ENCODE measurements at places on chromosomes 2 and 18.

DNA sequence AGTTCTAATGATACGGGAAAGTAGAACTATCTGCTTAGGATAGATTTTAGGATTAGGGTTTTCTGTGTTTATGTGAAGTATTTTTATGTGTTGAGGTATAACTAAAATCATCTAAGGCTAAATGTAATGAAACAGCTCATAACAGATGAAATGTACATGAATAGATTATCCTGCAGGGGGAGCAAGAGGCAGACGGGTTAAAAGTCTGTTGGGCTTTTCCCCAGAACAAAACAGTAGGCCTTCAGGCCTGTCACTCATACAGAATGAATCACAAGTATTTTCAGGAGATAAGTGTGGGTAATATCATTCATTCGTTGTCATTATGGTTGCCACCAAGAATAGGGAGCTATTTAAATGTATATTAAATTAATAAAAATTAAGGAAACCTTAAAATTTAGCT is 107.9 kb upstream of the IL1R2 start:
- peak; percentile 27 for DNase-seq

GRCh38 chr2:153780241-153780640 is 91.5 kb upstream of the GALNT13 start:
- no peak for DNase-seq

GRCh38 chr18:12442946-12443345 is 35.2 kb downstream of the PRELID3A start:
- no peak for DNase-seq

- no peak for DNase-seq
Observed at GRCh38 chr2:85741833-85742455, 11.8 kb upstream of the ATOH8 start.

- DNase-seq, result no peak
Observed at GRCh38 chr18:65587491-65587890, 163.3 kb upstream of the CDH7 start.

- DNase-seq, result no peak
Observed at GRCh38 chr18:59646963-59647307, 50.3 kb downstream of the CCBE1 start.

- DNase-seq, result no peak
Observed at GRCh38 chr2:62209427-62209991, 13.6 kb downstream of the B3GNT2 start.

- DNase-seq, result no peak
Observed at GRCh38 chr18:7062236-7062635, 55.4 kb downstream of the LAMA1 start.

DNA sequence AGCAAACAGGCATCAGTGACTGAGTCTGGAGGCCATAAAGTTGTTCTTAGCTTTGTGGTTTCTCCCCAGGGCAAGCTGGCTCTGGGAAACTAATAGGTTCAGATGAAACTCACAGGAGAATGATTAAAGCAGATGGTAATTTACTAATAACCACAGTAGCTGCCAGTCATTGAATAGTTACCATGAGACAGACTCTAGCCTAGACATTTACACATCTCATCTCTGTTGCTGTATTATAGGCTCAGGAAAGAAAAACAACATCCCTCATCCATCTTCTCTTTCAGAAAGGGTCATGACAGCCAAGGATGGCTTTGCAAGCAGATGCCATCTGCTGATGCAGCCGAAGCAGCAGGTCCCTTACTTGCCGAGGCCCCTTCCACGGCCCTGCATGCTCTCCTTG is 314.0 kb upstream of the ID2 start:
- no peak for DNase-seq

DNA sequence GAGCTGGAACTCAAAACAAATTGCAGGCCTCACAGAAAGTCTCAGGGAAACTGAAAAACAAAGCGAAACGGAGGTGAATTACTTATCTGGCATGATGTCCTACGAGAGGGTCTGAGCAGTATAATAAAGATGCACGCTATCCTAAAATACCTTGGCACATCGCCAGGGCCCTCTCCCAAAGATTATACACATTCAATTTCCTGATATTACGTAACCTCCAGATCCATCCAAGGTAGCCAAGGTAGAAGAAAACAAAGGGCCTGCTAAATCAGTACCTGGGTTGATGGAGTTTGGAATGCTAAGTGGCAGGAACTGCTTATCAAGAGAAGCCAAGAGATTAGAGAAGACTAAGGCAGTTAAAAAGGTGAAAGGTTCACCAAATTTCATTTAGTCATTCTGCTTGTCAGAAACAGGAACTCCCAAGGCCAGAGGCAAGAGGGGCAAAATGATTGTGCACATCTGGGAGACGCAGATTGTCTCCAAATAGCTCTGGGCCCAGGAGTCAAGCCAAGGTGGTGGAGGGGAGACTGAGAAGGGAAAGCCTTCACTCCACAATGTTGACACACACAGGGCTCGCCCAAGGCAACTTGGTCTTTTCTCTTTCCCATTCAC is 236.8 kb upstream of the ATP5MC3 start:
- no peak for DNase-seq

- DNase-seq, result no peak
Observed at GRCh38 chr2:239371726-239372686, 28.8 kb downstream of the HDAC4 start.

DNA sequence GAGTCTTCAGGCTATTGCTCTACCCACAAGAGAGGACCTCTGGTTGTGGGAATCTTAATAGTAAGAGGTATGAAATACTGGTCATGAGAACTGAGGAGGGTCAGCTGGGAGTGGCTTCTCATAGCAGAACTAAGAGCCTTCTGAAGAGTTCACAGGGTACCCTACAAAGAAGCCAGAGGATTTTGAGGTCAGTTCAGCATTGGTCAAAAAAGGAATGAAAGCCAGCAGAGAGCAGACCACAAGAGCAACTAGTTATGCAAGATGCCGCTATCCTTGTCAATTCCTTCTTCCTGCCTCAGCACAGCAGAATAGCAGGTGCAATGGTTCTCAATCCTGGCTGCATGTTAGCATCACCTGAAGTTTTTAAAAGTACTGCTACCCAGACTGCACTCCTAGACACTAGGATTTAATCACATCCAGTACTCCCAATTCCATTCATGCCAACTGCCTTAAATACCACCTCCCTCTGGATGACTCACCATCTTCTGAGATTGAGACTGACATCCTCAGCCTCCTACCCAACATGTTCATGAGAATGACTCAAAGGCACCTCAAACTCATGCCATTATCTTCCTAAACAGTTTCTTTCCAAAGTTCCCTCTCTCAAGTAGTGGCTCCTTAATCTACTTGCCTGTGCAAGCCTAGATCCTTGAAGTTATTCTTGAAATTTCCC is 81.0 kb upstream of the RBMS1 start:
- DNase-seq, result no peak

DNA sequence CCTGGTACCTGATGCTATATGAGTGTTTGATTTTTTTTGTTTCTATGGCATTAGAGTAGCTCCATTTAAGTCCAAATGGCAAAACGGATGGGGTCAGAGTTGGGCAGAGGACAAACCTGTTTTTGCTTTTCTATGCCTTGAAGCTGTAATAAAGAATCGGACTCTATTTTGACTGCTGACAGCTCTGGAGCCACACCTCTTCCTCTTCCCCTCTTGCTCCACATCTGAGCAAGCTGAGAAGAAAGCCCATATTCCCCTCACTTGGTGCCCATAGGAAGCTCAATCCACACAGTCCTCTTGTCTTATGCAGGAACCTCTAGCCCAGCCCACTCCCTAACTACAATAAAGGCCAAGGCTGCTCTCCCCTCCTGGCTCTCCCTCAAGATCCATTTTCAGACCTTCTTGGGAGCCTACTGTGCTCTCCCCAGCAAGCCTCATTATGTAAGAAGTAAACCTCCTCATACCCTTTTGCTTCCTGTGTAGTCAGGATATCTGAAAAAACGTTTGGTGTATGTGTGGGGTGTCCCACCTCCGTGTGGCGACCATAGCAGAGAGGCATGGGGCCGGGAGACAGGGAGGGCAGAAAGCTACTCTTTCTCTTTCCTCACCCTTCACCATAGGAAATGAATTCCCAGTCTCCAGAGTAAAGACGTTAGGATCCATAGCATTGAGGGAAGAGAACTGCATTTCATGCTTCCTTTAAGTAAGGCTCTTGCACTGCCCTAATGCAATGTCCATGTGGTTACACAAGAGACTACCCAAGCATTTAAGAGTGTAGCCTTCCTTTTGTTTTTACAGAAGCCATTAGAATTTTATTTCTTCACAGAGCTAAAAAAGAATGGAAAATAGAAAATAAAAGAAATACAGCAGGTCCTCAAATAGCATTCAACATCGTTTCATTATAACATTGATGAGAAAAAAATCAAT is 41.9 kb upstream of the RAPGEF4 start:
- no peak for DNase-seq

GRCh38 chr2:109382226-109382895 is 231.4 kb downstream of the SEPTIN10 start:
- DNase-seq, result no peak

GRCh38 chr2:121346859-121347258 is 61.9 kb upstream of the TFCP2L1 start:
- no peak for DNase-seq

DNA sequence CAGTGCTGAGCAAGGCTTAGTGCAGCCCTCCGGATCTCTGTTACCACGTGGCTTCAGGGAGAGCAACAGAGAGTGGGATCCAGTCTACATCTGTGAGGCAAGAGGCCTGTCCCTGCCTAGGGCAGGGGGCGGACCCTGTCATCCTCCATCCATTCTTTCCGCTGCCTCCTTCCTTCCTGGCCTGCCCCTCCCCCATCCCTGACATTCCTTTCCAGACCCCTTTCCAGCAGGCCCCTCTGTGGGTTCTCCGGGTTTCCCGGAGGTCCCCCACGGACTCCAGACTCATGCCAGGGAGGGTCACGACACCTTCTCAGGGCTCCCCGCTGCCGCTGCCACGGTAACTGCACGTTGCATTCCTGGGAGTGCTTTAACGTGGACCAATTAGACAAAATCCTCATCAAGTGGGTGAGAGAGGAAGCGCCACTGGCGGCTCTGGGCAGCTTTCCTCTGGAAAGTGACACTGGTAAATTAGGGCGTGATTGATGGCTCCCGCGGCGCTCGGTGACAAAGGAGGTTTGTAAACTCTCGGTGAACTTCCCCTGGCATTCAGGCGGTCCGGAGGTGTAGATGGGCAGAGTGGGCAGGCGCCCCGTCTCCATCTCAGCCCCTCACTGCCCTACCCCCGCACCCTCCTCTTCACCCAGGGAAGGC is 11.4 kb downstream of the ATOH8 start:
- DNase-seq, result no peak

DNA sequence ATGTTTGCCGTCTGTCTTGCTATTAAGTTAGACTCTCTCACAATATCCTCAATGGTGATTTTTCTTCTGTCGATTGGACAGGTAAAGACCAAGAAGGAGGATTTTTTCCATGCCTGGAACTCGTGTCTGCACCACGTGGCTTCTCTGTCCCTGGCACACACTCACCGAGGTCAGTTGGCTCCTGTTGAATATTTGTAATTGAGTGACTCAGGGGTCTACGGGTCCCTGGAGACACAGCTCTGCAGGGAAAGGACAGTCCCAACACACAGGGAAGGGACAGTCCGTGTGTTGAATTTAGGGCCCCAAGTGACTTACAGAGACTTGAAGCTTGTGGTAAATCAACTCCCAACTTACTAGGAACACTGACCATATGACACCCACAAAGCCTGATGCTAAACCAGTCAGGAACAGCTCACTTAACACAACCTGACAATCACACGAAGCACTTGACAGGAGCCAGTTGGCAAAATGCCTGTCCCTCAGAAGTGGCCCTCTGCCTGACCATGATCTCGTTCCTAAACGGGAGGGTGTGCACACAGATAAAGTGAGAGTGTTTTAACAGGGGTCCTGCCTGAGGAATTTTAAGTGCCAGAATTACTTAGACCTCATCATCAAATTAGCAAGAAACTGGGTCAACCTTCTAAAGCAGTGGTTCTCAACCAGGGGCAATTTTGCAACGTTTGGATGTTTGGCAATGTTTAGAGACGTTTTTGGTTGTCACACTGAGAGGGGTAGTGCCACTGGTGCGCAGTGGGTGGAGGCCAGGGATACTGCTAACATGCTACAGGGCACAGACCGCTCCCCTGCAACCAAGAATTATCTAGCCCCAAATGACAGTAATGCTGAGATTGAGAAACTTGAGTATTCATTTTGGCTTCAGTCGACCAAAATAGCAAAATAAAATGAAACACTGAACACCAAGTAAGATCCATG is 88.9 kb upstream of the BCL2L11 start:
- DNase-seq, result no peak

DNA sequence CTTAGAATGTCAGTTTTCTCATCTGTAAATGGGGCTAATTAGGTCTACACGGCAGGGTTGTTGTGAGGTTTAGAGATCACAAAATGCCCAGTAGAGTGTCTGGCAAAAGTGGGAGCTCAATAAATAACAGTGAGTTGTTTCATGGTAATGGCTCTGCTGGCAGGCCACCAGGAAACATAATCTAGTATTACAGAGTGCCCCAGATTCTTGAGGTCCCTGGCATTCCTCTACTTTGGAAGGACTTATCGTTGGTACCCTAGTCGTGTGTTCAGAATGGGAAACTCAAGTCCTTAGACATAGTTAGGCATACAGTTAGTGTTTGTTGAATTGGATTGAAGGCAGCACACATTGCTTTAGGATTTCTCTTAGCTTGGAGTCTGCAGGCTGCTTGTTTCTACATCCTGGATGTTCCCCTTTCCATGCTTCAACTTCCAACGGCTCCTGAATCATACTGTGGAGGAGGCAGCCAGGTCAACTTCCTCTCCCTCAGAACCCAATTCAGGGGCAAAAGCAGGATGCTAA is 161.5 kb upstream of the FOSL2 start:
- DNase-seq, result no peak

DNA sequence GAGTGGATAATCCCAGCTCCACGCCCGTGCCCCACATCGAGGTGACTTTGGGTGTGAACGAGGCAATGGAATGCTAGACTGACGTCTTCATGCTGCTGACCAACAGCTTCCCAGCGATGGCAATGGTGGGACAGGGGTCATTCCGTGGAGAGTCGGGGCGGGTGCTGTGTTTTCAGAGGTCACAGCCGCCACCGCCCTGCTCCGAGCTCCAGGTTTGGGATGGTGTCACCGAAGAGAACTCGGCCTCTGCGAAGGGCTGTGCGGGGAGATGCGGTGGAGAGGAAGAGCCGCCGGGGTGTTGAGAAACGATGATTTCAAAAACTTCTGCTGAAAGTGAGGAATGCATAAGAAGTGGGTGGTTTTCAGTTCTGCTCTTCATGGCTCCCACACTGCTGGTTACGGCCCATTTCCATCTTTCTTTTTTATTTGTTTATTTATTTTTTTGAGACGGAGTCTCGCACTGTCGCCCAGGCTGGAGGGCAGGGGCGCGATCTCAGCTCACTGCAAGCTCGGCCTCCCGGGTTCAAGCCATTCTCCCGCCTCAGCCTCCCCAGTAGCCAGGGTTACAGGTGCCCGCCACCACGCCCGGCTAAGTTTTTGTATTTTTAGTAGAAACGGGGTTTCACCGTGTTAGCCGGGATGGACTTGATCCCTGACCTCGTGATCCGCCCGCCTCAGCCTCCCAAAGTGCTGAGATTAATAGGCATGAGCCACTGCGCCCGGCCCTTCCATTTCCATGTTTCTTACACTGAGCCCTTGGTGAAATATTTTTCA is 142.6 kb downstream of the RTP5 start:
- DNase-seq, result no peak
